NCI-H446 treated with DMSO at 0.1 percent for 48 hours (cell line): ENCODE measurements at places on chromosomes 12 and 14.

DNA sequence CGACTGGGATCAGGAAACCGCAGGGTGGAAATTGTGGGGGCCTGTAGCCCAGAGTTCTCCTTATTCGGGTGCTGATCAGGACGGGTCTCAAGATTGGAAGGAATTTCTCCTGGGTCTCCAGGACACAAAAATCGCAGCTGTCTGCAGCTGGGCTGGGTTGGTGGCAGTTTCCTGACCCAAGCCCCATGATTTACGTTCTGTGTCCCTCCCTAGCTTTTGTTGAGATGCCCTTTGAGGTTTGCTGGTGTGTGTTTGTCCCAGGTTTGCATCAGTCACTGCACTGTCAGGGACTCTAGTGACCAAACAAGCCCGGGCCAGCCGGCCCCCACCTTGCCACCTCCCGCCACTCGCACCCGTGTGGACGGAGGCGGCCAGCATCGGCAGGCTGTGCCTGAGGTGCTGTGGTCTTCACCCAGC, 89.5 kb downstream of the FBXL14 start:
- no peak for DNase-seq

- DNase-seq: no peak
Measured at GRCh38 chr14:35730871-35731270, 78.2 kb downstream of the RALGAPA1 start.

- no peak for DNase-seq
Measured at GRCh38 chr14:97523936-97524335, 726.8 kb downstream of the VRK1 start.

- no peak for DNase-seq
Measured at GRCh38 chr14:89164168-89165073, 252.6 kb downstream of the FOXN3 start.

DNA sequence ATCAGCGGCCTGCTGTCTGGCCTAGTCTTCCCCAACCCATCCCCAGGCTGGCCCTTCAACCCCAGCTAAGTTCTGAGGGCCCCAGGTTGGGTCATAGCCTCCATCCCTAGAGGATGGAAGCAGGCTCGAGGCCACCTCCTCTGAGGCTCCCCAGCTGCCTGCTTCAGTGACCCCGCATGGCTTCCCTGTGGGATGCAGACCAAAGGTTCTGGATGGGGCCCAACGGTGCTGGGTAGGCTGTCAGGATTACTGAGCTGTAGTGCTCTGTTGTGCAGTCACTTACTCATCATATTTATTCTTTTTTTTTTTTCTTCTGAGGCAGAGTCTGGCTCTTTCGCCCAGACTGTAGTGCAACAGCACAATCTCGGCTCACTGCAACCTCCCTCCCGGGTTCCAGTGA, 92.0 kb downstream of the IRF2BPL start:
- DNase-seq: no peak

- DNase-seq: no peak
Measured at GRCh38 chr12:71440763-71441748, 1.5 kb downstream of the LGR5 start.

DNA sequence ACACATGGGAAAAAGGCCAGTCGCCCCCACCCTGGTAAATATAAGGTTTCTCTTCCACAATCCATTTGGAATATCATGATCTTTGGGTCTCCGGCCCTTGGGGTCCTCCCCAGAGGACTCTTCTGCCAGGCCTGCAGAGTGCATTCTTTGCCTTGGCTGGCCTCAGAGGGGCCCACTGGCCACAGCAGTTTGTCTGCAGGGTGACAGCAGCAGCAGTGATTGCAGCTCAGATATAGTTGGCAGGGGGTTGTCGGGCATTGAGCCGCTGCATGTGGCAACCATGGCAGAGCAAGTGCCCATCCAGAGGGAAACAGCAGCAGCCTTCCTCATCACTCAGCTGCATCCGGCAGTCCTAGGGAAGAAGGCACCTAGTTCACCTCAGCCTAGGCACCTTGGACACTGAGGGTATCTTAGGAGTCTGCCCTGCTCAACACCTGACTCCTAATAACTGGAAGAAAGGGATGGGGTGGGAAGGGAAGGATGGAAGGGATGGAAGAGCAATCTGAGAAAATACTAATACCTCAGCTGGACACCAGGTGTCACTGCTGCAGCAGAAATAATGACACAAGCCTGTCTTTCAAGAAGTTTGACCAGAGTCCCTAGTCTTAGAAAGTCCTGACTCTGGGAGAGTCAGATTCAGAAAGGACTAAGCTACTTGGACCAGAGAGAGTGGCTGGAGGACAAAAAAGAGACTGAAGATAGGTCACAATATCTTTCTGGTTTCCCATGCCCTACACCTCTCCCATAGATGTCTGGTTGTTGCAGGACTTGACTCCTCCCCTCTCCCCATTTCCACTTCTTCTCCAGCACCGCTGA, 8.9 kb downstream of the AJUBA start:
- no peak for DNase-seq

- peak; percentile 59 for DNase-seq
Measured at GRCh38 chr14:92922883-92923743, at the start of gene CHGA. Gene CHGA (plus strand): TSS chr14:92923150. CDS start chr14:92923360, 210 bp downstream.

DNA sequence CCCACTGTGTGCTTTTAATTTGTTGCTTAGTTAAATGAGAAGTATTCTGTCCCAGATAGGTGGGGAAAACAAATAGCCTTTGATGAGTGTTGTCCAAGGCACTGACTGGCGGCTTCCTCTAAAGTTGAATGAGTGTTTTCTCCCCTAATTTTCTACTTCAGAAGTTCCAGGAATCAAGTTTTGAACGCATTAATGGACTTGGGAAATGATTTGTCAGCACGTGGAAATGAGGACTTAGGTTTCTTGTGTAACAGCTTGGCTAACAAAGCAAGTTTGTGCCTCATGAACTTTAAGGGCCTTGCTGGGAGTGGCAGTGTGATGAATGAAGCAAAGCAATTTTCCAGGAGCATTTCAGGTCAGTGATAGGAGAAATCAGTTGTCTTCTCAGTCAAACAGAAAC, 56.9 kb downstream of the LIN52 start:
- no peak for DNase-seq

GRCh38 chr14:30608533-30609006, 13.5 kb upstream of the SCFD1 start:
- peak; percentile 73 for DNase-seq

GRCh38 chr12:42987216-42987650, 397.7 kb upstream of the PRICKLE1 start:
- DNase-seq: no peak

GRCh38 chr12:82801951-82802610, 115.4 kb downstream of the TMTC2 start:
- no peak for DNase-seq

GRCh38 chr12:124254126-124254525, 40.8 kb upstream of the RFLNA start:
- DNase-seq: no peak

GRCh38 chr12:123602651-123603195, 824 bp downstream of the DDX55 start:
- no peak for DNase-seq

DNA sequence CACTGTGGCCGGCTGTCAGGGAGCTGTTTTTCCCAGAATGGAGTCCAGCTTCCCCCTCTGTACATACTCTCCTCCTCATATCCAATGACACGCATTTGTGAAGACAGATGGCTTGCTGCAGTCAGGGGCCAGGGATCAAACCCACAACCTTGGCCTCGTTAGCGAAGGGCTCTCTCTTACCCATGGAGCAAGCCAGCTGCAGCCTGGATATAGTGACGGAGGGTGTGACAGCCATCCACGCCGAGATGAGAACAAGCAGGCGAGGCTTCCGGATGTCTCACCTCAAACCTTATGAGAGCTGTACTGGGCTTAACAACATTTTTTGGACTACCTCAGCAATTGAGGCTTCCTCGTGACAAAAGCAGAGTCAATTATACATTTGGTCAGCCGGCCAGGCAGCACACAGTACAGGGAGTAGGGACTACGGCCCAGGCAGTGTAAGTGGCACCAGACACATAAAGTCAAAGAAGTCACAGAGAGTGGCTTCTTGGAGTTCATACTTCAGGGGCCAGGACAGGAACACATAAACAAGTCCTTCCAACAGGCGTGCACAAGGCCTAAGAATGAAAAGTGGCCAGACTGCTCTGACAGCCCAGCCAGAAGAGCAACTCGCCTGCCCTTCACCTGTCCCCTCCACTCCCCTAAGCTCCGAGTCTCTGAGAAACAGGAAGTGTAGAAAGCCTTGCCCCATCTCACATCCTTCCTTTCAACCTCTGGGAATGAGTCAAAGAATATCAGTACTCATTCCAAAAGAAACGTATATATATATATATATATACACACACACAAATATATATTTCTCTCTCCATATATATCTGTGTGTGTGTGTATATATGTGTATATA, 115.1 kb downstream of the TTC7B start:
- no peak for DNase-seq

DNA sequence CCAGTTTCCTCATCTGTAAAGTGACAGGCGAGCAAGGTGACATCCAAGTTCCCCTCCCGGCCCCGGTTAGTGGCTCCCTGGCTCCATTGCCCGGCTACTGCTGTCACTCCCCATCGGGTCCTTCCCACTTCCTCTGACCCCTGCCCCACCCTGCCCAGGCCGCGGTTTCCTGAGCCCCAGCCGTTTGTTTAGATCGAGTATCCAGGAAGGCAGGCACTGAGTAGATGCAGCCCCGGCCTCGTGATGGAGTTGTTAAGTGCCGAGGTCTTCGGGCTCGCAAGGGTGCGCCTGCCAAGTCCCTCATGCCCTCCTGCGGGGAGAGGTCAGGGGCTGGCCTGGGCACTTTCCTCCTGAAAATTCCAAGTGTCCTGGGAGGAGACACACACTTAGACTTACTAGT, 55.4 kb downstream of the TEAD4 start:
- no peak for DNase-seq

GRCh38 chr12:124939421-124940142, 25.1 kb upstream of the UBC start:
- no peak for DNase-seq

- DNase-seq: no peak
Measured at GRCh38 chr12:82510386-82510785, 152.1 kb downstream of the METTL25 start.

DNA sequence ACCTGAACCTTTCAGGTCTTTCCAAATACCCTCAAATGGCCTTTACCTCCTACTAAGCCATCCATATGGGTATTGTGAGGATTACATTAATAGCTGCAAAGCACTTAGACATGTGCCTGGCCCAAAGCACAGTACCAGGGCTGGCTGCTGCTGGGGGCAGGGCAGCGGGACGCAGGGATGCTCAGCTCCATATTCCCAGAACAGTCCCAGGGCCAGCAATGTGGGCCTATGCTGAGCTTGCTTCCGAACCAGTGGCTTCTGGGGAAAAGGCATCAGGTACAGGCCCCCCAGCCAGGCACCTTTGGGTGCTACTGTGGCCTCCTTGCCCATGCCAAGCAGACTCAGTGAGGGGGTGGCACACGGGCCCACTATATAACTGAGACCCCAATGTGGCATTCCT, 10.4 kb downstream of the ACTN1 start:
- no peak for DNase-seq

DNA sequence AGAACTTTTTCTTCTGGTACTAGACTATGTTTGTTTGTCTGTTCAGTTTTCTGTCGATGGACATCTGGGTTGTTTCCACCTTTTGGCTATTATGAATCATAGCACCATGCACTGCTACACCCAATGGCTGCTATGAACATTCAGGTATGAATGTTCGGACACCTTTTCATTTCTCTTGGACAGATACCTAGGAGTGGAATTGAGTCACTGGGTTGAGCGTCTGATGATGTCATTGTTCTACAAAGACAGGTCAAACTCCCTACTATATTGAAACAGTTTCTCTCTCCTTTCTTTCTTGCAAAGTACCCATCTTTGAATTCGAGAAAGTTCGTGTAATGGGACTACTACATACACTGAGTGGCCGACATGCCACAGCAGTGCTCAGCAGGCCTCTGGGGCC, 44.7 kb downstream of the KCTD10 start:
- no peak for DNase-seq

- DNase-seq: no peak
Measured at GRCh38 chr12:509500-509899, 49.8 kb downstream of the B4GALNT3 start.

DNA sequence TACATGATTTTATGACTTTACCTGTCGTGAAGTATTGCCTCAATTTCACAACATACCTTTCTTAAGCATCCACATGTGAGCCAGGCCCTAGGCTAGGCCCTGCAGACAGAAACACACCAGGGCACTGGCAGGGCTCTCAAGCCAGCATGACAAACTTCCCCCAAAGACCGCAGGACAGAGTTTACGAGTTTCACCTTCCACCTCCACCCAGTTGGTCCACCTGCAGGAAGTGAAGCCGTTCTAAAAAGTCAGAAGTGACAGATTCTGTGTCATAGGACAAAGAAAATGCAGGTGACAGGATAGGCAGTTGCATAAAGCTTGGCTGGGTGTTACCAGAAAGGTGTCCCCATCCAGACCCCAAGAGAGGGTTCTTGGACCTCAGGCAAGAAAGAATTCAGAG, 382.3 kb downstream of the PCNX1 start:
- DNase-seq: no peak

- no peak for DNase-seq
Measured at GRCh38 chr12:111368291-111368787, 556 bp downstream of the PHETA1 start.

- DNase-seq: no peak
Measured at GRCh38 chr12:3995306-3995705, 122.1 kb upstream of the PARP11 start.

GRCh38 chr14:72291908-72292688, 359.9 kb downstream of the RGS6 start:
- no peak for DNase-seq
